NCI-H774 (cell line): ENCODE measurements at places on chromosomes 4 and X.
A peak's percentile ranks its signal among the peaks of the same experiment; 100 is the strongest.

- peak; percentile 1 for DNase-seq
Observed at GRCh38 chr4:144754562-144755410, 108.8 kb downstream of the HHIP start.

- no peak for DNase-seq
Observed at GRCh38 chr4:2354760-2355159, 63.7 kb downstream of the ZFYVE28 start.

GRCh38 chrX:307261-308111, 11.1 kb downstream of the GTPBP6 start:
- no peak for DNase-seq

DNA sequence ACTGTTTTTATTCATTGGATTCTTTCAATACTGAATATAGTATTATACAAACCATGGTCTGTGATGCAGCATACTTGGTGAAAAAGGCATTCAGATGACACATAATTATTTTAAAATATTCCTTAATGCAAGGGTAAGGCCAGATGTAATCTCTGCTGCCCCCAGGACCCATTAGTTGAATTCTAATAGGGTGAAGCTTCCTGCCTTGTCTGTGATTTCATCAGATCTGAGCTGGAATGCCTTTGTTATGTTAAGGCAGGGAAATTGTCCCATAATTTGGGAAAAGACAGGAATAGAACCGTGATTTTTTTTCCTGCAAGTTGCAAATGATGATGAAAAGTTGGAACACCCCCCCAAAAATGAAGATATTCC, 26.1 kb downstream of the ZRSR2 start:
- DNase-seq, result no peak

GRCh38 chrX:15475486-15475885, 17.6 kb downstream of the PIR start:
- DNase-seq, result no peak

DNA sequence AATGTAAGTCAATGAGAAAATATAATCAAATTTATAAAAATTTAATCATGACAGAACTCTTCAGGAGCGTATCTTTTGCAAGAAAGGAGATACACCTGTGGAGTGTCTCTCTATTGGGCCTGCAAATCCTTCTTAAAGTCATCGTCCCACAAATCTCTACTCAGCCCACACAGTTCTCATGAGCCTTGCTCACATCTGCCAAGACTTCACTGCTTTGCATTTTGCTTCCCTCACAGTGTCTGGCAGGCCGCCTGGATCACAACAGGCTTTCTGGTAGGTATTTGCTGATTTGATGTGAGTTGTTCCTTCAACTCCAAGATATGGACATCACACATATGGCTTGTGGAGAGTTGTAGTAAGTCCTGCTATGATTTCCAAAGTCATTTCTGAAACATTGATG, 183.1 kb upstream of the ARX start:
- no peak for DNase-seq

DNA sequence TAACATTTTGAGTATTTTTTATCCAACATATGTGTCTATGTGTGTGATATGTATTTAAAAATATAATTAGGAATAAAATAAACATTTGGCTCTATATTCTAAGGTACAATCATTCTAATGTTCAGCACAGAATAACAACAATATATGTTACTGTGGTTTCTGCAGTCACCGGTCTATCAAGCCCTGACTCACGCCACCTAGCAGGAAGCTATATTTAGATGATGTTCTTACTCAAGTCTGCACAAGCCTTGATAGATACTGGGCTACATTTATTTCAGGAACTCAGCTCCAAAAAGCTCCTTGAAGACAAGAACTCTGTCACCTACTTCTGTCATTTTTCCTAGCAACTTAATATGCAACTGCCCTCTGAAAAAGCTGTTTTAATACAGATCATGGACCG, 152.0 kb upstream of the FTHL17 start:
- DNase-seq, result no peak

- DNase-seq, result no peak
Observed at GRCh38 chr4:104881136-104881886, 265.4 kb upstream of the TET2 start.

- DNase-seq, result peak; percentile 31
Observed at GRCh38 chr4:70778888-70779422, 57.2 kb downstream of the RUFY3 start.
